ENCODE measurements at places on chromosomes 12 and 14. TPM values are rescaled to one million over a fixed set of nuclear protein-coding genes. Genes with fewer than 3 reads are reported as not detected.

DNA sequence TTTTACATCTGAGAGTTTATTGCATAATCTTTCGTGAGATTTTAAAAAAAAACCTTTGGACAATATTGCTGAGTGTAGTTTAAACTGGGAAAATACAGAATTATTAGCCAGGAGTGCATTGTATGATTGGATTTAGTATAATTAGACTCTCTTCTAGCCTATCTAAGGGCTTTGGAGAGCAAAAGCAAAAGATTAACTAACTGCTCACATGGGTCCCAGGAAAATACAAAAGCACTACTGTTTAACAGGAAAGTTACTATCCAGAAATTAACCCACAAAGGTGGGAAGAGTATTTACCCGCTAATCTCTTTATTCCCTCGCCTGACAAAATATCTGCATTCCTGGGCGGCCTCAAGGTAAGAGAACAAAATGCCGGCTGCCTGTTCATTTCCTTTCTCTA lies 309.5 kb downstream of the ATXN7L3B start:
- DNase-seq: no peak
- H3K4me3 ChIP-seq: no peak overlapping the region
- H3K36me3 ChIP-seq: no peaks in the 10 kb centered on the region
- no peaks in the 10 kb centered on the region for H3K4me1 ChIP-seq
- no peak overlapping the region for H3K27ac ChIP-seq

DNA sequence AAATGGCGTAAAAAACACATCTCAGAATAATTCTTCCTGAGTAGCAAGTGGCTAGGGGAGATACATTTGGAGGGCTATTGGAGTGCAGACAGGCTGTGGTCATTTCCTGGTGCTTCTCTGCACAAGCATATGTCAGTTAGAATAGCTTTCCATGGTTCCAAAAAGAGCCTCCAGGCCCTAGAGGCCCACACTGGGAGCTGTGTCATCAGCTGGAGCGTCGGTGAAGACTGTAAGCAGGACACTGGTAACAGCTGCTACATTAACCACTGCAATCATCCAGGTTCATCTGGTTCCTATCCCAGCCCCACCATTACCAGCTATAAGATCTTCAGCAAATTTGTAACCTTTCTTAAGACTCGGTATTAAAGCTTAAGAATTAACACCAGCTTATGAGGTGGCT lies 31.7 kb upstream of the APPL2 start:
- H3K27ac ChIP-seq: no peak overlapping the region
- no peak for DNase-seq
- H3K4me3 ChIP-seq: no peak overlapping the region
- H3K36me3 ChIP-seq: no peaks in the 10 kb centered on the region

GRCh38 chr12:40650038-40650704 lies 42.1 kb upstream of the CNTN1 start:
- no peak overlapping the region for H3K27ac ChIP-seq
- no peaks in the 10 kb centered on the region for H3K36me3 ChIP-seq
- H3K27me3 ChIP-seq: no peaks in the 10 kb centered on the region
- H3K4me3 ChIP-seq: no peak overlapping the region

GRCh38 chr12:125320177-125320576 lies 254.9 kb downstream of the AACS start:
- H3K4me3 ChIP-seq: no peak overlapping the region
- no peak overlapping the region for H3K27ac ChIP-seq
- no peak for DNase-seq
- H3K27me3 ChIP-seq: peaks cover 64% of the 10 kb centered on the region
- no peaks in the 10 kb centered on the region for H3K4me1 ChIP-seq
- H3K36me3 ChIP-seq: no peaks in the 10 kb centered on the region

DNA sequence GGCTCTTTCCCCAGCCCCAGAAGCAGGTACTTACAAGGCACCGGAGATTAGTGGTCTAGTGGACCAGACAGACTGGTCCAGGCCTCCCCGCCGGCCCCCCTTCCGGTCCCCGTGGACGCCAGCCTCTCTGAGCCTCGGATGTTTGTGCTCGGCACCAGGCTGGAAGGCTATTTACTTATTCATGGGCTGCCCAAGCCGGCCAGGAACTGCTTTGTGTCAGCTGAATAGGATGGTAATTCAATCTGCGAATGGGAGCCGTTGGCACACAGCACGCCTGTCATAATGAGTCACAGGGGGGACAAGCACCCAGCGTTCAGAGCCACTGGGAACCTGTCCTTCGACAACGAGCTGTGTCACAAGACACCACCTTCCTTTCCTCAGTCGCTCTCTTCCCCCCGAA lies 82.3 kb downstream of the RIMBP2 start:
- H3K27ac ChIP-seq: no peak overlapping the region
- no peak overlapping the region for H3K4me3 ChIP-seq
- peaks cover 78% of the 10 kb centered on the region for H3K27me3 ChIP-seq

GRCh38 chr12:112184056-112184887 lies 58.9 kb downstream of the TRAFD1 start:
- DNase-seq: no peak
- H3K27ac ChIP-seq: no peak overlapping the region
- no peaks in the 10 kb centered on the region for H3K4me1 ChIP-seq
- no peaks in the 10 kb centered on the region for H3K27me3 ChIP-seq
- no peaks in the 10 kb centered on the region for H3K36me3 ChIP-seq

GRCh38 chr12:126346087-126346486 lies 1280.9 kb downstream of the AACS start:
- no peak for DNase-seq
- H3K4me3 ChIP-seq: no peak overlapping the region
- 0 out of 2 replicates have a peak, but pooled peaks cover 8% of the 10 kb centered on the region for H3K4me1 ChIP-seq
- no peaks in the 10 kb centered on the region for H3K27me3 ChIP-seq
- no peaks in the 10 kb centered on the region for H3K36me3 ChIP-seq

DNA sequence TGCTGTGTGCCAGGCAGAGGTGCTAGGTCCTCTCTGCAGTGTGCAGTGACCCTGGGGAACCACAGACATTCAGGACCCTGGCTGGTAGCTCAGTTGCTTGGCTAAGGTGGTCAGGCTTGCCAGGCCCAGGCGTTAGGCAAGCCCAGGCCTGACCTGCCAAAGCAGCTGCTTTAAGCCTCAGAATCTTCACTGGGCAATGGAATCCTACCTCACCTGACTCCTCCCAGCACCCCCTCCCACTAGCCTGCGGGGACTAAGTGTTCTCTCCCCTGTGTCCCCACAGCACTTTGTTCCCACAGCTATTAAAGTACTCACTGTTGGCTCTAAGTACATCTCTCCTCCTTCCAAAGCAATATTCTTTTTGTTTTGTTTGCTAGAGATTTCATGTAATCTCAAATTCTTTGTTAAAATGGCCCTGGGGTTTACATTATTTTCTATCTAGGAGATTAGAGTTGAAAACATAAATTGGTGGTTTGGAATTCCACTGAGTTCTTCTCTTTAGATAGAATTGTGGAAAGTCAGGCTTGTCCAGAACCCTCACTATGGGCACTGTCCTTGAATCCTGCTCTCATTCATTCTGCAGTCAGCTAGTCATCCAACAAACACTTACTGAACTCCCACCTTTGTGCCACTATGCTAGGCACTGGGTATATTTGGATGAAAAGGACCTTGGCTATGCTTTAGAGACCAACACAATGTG lies 44.4 kb downstream of the DGLUCY start:
- no peak for DNase-seq
- no peak overlapping the region for H3K4me3 ChIP-seq
- H3K36me3 ChIP-seq: no peaks in the 10 kb centered on the region
- no peak overlapping the region for H3K27ac ChIP-seq

DNA sequence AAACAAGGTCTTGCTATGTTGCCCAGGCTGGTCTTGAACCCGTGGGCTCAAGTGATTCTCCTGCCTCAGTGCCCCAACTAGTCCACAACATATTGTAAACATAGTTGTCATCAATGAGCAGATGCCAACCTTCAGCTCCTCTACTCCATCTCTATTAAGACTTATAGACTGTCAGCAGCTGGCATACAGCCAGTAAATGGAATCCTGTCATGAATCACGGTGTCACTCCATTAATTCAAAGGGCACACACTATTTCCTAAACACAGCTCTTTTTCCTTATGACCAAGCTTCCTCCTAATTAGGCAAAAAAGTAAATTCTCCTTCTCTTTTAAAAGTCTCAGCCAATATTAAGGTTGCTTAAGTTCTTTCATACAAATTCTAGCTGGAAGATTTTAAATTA lies 111.2 kb downstream of the ITPR2 start:
- H3K4me3 ChIP-seq: no peak overlapping the region
- H3K36me3 ChIP-seq: no peaks in the 10 kb centered on the region
- DNase-seq: no peak
- H3K27me3 ChIP-seq: no peaks in the 10 kb centered on the region
- H3K4me1 ChIP-seq: no peaks in the 10 kb centered on the region
- no peak overlapping the region for H3K27ac ChIP-seq

- no peak overlapping the region for H3K27ac ChIP-seq
- no peak for DNase-seq
- no peak overlapping the region for H3K4me3 ChIP-seq
- H3K27me3 ChIP-seq: no peaks in the 10 kb centered on the region
- H3K4me1 ChIP-seq: no peaks in the 10 kb centered on the region
These were observed 31.5 kb upstream of the TMPO start for GRCh38 chr12:98483621-98484503.

GRCh38 chr12:6340745-6341416 lies 995 bp downstream of the TNFRSF1A start:
- no peaks in the 10 kb centered on the region for H3K36me3 ChIP-seq
- H3K4me1 ChIP-seq: peaks cover 69% of the 10 kb centered on the region
- no peak for DNase-seq
- H3K27ac ChIP-seq: peak overlapping the region; percentile 49
- H3K27me3 ChIP-seq: no peaks in the 10 kb centered on the region

DNA sequence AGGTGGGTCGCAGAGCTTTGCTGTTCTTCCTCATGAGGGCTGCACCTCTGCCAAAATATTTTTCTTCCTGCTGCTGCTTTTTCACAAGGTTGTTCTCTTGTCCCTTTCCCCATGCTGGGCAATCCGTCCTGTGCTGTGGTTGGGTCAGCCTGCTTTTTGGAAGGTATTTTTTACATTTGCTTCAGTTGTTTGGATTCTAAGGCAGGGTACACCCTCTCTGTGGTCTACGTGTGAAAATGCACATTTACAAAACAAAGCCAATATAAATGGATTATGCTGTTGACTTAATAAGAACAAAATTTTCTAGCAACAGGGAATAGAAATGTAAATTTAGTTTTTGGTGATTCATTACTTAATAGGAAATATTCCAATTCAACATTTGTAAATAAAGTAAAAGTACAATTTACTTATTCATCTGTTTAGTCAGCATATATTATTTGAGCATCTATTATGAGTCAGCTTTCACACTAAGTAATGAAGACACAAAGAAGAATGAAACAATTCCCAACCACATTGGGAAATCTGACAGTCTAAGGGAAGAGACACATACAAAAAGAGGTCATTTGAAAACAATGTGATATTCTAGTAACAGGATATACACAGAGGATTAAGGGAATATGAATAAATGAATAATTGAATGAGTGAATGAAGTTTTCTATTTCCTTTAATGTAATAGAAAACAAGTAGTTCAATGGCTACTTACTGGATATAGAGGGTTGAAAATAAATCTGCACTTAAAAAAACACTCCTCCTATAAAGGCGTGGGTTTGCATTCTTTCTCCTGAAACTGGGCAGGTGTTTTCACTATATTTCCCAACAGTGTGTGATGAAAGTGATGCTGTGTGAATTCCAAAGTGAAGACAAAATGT lies 94.6 kb upstream of the PRICKLE1 start:
- no peaks in the 10 kb centered on the region for H3K27me3 ChIP-seq
- DNase-seq: no peak
- peaks cover 20% of the 10 kb centered on the region for H3K4me1 ChIP-seq

DNA sequence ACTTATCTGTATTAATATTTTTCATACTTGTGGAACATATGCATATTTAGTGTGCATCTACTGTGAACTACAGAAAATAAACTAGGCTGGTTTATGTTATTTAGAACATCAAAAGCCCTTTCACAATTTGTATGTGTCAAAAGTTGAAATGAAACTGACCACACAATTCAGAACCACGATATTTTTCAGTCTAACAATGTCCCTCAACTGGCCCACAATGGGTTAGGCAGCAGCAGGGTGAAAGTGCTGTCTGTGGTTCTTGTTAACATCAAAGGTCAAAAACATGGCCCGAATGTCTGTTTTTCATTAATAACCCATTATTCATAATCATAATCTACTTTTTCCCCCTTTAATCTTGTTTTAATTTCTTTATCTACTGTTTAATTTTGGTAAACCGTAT lies 559.9 kb upstream of the ATP2B1 start:
- no peak overlapping the region for H3K27ac ChIP-seq
- H3K36me3 ChIP-seq: no peaks in the 10 kb centered on the region
- H3K4me1 ChIP-seq: no peaks in the 10 kb centered on the region

- no peak overlapping the region for H3K4me3 ChIP-seq
- H3K27ac ChIP-seq: no peak overlapping the region
- 0 out of 2 replicates have a peak, but pooled peaks cover 10% of the 10 kb centered on the region for H3K36me3 ChIP-seq
- H3K4me1 ChIP-seq: no peaks in the 10 kb centered on the region
These were observed 41.7 kb downstream of the TTLL5 start for GRCh38 chr14:75702616-75703261.

DNA sequence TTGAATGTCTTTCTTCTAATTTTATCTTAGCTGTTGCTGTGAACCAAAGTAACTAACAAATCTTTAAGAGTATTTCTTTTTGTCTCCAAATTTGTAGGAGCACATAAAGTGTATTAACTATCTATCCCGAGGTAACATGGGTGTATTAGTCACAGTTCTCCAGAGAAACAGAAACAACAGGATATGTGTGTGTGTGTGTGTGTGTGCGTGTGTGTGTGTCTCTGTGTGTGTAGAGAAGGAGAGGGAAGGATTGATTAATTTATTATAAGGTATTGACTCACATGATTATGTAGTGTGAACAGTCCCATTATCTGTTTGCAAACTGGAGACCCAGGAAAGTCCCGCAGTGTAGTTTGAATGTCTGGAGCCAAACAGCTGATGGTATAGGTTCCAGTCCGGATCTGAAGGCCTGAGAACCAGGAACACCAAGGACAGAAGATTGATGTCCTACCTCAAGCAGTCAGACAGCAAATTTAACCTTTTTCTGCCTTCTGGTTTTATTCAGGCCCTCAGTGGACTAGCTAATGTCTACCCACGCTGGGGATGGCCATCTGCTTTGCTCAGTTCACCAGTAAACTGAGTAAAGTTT lies 14.4 kb downstream of the G2E3 start:
- H3K4me1 ChIP-seq: no peaks in the 10 kb centered on the region
- no peak for DNase-seq
- H3K36me3 ChIP-seq: no peaks in the 10 kb centered on the region

DNA sequence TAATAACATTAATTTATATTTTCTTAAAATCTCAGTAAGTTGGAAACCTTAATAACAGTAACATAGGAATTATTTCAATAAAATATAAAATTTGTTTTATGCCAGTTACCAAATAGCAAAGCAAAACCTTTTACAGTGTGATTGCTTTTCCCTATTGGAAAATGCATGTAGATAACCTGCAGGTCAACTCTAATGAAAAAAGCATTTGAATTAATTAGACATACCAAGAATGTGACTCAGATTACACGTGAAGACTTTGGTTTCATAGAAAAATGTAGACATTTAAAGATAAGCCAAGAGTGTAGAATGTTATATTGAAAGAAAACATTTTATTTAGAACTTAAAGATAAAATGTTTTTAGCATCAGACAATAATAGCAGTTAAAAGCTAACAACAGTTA lies 888.1 kb downstream of the TMEM121 start:
- H3K4me3 ChIP-seq: no peak overlapping the region
- no peak overlapping the region for H3K27ac ChIP-seq
- H3K27me3 ChIP-seq: no peaks in the 10 kb centered on the region

Gene BMP4
- 62.4 TPM for total RNA-seq

Gene CELA1
- total RNA-seq: 0.58 TPM

Gene FGF6
- total RNA-seq: not detected

Gene PMCH
- total RNA-seq: not detected

Gene ASPG
- 0.33 TPM for total RNA-seq

Gene RERGL
- not detected for total RNA-seq

Measured in PC-9 (cell line).